ENCODE measurements at places on chromosomes 4 and X.

DNA sequence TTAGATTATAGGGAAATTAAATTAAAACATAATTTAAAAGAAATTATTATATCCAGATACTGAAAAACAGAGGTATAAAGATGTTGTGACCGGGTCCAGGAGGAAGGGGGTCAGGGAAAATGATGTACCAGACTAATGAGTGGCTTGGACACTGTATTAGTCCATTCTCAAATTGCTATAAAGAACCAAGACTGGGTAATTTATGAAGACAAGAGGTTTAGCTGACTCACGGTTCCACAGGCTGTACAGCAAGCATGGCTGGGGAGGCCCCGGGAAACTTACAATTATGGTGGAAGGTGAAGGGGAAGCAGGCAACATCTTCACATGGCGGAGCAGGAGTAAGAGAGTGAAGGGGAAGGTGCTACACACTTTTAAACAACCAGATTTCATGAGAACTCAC is 3.4 kb upstream of the FAM9B start:
- no peak for DNase-seq

GRCh38 chr4:70704931-70705182 is 16.5 kb downstream of the UTP3 start:
- DNase-seq, result no peak

- DNase-seq, result no peak
Observed at GRCh38 chrX:47112316-47112954, 32.1 kb downstream of the NDUFB11 start.

GRCh38 chr4:76153356-76153755 is 5.2 kb upstream of the NUP54 start:
- no peak for DNase-seq

DNA sequence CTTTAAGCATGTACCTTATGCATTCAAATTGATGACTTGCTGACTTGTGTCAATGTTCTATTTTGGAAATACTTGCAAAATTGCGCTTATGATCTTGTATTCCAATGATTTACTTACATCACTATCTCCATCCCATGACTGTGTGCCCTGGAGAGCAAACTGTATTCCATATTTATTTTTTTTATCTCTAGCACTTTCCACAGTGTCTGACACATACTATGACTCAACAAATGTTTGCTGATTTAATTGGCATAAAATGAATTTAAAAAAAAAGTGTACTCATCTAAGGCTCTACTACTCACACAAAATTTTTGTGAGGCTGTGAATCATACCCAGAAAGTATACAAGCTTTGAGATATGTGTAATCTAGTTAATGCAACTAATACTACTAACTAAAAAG is 1066.8 kb upstream of the ADGRL3 start:
- DNase-seq, result no peak

GRCh38 chr4:25320773-25321172 is 8.2 kb downstream of the ZCCHC4 start:
- DNase-seq, result no peak

DNA sequence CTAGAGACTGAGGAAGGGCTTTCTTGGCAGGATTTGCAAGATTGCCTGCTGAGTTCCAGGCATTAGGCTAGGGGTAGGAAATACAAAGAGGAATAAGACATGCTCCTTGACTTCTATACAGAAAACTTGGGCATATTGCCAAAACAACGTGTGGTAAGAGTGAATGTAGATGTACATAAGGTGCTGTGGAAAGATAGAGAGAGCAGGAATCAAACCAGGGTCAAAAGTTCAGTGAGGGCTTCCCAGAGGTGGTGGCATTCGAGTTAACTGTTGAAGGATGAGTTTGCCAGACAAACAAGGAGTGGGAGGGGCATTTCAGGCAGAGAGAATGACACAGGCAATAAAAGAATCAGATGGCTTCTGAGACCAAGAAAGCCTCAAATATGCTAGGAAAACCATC is 187.9 kb downstream of the KDR start:
- no peak for DNase-seq

Data from activated naive CD8-positive, alpha-beta T cell treated with anti-CD3 and anti-CD28 coated beads, Interleukin-2, amount 50 U/mL, for 16 hours (primary cell).